NCI-H2107 (cell line): ENCODE measurements at places on chromosomes 2 and 18.

DNA sequence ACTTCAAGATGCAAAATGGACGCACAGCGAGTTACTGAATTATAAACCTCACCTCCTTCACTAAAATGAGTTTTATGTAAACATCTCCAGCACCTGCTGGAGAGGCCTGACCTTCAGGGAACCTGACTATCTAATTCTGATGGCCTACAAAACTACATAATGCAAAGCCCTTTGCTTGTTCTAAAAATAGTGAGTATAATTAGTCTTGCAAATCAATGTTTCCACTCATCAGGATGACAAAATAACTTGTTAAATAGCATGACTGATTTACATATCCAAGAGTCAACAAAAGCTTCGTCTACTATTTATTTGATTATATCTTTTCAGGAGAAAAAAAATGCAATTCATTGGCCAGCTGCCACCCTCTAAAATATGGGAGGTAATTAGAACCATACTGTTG is 326.3 kb upstream of the MC4R start:
- DNase-seq: no peak

DNA sequence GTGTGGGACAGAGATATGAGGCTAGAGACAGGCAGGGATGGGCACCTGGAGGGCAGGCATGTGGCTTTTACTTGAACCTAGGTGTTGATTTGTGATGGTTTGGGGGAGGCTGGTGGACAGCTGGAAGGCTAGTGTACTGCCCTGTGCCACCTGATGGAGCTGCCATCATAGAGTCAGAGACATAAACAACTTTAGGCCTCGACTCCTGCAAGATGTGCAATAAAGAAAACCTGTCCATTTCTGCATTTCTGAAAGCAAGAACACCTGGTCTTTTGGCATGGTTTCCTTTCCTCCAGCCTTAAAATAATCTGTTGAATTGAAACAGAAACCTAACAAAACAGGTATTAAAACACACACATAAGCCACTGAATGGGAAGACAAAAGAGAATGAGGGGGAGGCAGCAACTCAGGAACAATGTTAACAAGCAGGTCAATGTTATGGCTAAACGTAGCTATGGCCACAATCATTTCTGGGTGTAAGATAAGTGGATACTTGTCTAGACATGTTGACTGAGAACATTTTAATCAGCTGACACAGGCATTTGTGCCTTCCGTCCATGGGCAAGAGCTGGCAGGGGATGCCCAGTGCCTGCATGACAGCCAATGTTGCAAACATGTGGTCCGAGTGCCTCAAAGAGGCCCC is 87.8 kb downstream of the KCTD1 start:
- DNase-seq: no peak

DNA sequence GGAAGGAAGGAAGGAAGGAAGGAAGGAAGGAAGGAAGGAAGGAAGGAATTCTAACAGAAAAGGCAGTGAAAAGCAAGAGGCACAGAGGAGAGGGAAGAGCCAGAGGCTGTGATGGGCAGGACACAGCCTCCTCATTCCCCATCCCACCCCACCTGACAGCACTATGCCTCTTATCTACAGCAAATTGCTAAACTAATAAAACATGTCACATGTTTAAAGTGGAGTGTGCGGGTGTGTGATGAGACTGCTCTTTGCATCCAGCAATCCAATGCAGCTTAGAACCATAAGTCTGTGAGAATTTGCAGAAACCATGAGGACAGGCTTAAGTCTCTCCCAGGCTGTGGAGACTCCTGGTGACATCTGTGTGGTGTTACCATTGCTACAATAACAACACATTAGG is 108.4 kb upstream of the ALK start:
- DNase-seq: no peak

GRCh38 chr2:10223932-10224720 is 78.6 kb upstream of the HPCAL1 start:
- no peak for DNase-seq

DNA sequence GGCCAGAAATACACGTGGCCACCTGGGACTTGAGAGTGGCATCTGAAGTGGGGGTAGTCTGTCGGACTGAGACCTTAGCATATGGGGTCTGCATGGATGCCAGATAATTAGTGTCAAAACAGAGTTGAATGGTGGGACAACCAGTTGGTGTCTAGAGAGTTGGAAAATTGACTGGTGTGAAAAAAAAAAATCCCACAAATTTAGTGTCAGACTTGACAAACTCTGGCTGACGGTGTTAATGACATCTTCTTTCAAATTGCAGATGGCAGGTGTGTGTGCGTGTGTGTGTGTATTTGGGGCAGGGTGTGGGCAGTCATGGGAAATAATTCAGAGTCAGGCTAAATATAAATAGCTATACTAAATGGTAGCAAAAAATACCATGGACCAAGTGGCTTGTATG is 365.4 kb upstream of the RGPD4 start:
- DNase-seq: no peak

DNA sequence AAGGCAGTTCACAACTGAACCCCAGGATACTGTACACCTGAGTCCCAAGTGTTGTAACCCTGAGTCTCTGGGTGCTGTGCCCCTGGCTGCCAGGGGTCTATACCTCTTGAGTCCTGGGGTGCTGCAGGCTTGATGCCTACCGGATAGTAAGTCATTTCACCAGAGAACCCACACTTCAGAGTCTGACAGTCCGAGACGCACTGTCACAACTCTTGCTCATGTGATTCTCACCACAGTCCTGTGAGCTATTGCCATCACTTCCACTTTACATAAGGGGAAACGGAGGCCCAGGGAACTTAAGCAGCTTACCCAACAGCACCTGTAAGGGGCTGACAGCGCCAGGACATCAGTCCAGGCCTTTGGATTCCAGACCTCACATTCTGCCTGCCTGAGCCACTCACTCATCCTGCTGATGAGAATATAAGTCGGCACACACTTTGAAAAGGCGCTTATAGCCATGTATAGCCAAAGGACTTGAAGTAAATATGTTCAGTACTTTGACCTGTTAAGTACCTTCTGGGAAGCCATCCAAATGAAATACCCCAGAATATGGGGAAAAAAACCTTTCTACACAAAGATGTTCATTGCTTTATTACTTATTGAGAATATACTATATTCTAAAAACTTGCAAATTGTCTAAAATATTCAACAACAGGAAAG is 180.7 kb upstream of the ID2 start:
- no peak for DNase-seq
